Naive thymus-derived CD4-positive, alpha-beta T cell (primary cell): ENCODE measurements at places on chromosomes 7 and 10.

DNA sequence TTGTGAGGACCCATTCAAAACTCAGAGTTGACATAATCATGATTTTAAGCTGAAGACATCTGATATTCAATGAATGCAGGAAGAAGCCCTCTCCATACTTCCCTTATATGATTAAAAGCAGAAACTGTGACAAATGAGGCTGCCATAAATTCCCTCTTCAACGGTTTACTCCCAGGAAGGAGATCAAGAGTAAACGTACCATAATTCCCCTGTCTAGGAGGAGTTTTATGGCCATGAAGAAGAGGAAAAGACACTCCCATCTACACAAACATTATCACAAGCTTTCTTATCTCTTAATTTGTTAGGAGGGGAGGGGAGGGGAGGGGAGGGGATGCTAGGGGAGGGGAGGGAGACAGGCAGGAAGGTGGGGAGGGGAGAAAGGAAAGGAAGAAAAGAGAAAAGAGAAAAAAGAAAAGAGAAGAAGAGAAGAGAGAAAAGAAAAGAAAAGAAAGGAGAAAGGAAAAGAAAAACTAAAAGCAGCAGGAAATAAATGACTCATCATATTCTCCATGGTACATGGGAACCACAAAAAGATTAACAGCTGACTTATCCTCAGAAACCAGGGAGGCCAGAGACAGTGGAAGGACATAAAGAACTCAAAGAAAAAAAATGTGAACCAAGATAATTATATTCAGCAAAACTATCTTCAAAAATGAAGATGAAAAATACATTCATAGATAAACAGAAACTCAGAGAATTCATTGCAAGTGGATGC, 121.6 kb downstream of the ALOX5 start:
- no peak for DNase-seq

GRCh38 chr10:90602862-90603610, 254.8 kb downstream of the HTR7 start:
- DNase-seq: no peak

- DNase-seq: no peak
Measured at GRCh38 chr7:32412471-32412870, 77.7 kb downstream of the LSM5 start.

DNA sequence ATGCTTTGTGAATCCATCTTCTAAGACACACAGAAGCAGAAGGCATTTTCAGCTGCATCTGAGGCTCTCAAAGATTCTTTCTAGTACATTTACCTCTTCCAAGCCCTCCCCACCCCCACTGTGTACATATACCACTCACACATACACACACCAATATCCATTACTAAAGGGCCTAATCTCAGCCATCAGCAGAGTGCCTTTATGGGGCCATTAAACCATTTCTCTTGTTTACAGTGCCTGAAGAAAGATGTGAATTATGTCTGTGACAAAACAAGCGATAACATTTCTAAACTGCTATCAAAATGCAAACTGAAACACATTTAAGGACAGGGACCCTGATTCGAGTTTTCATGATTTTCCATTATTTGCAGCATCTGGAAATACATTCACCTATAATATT, 40.0 kb downstream of the ETV1 start:
- DNase-seq: no peak

DNA sequence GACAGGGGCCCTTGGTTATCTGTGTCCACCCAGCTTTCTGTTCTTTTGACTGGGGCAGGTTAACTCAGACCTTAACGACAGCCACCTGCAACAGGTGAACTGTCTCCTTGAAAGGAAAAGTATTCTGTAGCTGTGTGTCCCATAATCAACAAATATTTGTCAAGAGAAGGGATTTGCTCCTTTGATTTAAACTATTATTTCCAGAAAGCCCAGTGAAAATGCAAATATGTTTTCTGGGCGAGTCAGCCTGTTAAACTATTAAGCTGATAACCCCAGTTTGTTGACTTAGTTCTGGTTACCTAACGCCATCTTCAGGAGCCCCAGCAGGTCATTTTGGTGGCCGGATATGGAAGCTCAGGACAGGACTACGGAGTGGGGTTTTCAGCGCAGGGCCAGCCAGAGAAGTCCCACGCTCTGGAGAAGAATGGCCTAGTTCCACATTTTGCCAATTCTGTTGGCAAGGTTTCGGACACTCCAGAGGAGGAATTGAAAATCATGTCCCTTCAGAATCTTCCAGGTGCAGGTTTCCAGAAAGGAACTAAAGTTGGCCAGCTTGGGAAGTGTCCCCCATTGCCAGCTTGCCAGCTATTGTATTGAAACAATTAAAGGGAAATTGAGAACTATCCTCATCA, 54.5 kb downstream of the ADRA2A start:
- DNase-seq: no peak

DNA sequence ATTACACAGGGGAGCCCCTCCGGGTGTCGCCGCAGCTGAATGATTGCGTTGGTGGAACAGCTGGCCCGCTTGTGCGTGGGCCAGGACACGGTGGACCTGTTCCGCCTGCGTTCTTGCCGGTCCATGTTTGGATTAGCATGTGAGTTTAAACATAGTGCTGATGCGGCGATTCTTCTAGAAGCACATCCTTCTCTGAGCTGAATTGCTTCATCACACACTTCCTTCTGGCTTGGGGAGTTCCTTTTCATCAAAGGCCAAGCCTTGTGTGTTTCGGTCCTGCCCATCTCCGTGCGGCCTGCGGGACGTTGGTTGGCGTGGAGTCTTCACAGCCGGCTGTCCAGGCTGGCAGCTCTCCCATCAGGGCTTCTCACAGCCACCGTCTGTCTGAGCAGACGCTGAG, 45.5 kb upstream of the SLC29A4 start:
- no peak for DNase-seq

DNA sequence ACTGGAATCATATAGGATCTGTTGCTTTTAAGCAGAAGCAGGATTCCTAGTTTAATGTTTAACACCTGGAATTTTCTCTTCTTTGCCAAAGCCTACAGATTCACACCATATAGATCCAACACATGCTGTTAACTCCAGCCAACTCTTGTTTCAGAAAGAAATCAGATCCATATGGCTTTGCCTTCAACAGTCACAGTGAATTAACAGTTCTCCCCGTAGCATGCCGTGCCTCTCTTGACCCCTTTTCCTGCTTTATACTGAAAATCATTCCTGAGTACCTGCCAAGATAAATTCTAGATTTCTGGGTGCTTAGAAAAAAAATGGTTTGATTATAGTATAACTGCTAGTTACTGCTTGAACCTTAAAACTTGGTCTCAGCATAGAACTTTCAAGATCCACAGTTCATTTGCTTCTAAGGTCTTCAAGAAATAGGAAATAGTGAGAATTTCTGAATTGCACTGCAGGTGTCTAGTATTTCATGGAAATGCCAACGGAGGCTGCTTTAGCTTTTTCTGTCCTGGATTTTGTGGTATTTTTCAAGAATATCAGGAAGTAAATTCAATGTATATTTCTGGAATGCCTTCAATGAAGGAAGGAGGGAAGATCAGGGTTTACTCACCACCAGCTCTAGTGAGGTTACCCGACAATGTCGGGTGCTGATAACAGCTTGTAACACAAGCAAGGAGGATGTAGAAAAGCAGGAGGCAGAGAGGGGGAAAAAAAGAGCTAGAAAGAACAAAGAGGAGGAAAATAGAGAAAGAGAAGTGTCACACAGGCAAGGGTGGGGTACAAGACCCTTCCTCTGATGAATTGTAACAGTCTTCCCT, 6.6 kb downstream of the AASS start:
- no peak for DNase-seq

DNA sequence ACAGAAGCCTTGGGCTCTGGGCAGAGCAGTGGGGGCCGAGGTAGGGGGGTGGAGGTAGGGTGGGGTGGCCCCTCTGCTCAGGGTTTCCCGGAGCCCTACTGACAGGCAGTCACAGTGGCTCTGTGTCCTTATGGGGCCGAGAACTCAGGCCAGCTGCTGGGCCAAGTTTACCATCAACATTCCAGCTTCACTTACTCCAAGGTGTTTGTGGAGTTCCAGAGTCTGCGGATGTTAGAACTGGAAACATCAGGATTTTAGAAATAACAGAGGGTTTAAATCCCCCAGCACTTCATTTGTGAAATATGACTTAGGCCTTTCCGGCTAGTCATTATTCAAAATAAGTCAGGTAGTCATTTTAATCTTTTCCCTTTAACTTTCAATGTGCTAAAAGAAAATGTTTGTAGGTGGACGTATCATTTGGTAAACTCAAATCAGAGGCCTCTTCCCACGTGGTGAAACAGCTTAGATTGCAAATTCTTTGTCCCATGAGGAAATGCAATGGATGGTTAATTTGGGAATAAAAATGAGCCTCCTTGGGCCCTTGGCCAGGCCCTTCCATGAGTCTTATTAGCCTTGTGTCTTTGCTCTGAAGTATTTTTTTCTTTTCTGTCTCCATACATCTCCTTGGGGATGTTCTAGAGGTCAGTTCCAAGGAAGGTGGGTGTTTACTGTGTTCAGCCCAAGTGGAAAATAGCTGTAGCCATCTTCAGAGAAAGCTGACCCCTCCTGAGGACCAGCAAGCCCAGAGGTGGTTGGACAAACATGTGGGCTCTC, 99.6 kb upstream of the BTBD16 start:
- no peak for DNase-seq

DNA sequence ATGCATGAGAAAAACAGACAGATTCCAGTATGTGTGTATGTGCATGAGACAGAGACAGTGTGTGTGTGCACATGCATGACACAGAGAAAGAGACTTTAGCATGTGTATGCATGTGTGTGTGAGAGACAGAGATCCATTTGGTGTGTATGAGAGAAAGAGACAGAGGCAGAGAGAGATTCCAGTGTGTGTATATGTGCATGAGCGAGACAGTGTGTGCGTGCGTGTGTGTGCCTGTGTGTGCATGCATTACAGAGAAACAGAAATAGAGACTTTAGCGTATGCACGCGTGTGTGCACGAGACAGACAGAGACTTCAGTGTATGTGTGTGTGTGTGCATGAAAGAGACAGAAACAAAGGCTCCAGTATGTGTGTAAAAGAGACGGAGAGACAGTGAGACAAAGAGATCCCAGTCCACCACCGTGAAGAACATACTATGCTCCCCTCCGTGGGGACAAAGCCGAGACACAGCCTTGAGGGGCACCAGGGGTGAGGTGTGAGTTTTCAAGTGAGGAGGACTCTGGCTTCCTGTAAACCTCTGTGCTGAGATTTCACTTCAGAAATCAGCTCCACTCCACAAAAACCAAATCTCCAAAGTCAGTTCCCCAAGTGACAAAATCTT, 188.9 kb downstream of the GRID1 start:
- no peak for DNase-seq

DNA sequence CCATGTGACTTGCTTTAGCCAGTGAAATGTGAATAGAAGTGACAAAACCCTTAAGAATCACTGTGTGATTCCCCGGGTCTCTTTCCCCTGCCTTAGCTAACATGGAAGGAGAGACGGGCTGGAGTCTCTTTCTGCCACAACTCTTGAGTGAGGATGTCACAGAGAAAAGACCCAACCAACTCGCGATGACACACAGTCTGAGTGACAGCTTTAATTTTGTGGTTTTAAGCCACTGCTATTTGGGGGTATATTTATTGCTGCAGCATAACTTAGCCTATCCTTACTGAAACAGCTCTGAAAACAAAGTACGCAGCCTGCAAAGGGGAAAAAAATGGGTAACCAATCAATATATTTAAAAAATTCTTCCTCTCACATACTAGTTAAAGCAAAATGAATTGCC, 319.4 kb downstream of the CALN1 start:
- DNase-seq: no peak

DNA sequence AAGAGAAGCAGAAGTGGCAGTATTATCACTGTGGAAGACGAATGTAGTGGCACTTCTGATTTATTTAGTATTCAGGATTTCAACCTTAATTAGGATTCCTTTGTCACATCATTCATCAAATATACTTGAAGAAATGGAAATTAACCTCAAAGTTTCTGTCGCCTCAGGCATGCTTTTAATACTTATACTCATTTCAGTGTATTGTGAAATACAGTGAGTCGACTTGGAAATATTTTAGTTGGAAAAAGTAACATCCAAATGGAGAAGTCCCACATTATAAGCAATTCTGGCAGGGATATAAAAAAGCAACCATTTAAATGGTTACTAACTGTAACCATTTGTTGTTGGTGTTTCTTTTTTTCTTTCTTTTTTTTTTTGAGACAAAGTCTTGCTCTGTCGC, 648.8 kb downstream of the ARL4A start:
- DNase-seq: no peak

- DNase-seq: no peak
Measured at GRCh38 chr7:116724560-116725231, 52.7 kb downstream of the MET start.

- DNase-seq: no peak
Measured at GRCh38 chr10:13978533-13979115, 352.1 kb downstream of the FRMD4A start.

- DNase-seq: no peak
Measured at GRCh38 chr7:99860281-99861127, 16.3 kb downstream of the OR2AE1 start.

GRCh38 chr7:154178895-154179294, 126.7 kb downstream of the DPP6 start:
- no peak for DNase-seq

DNA sequence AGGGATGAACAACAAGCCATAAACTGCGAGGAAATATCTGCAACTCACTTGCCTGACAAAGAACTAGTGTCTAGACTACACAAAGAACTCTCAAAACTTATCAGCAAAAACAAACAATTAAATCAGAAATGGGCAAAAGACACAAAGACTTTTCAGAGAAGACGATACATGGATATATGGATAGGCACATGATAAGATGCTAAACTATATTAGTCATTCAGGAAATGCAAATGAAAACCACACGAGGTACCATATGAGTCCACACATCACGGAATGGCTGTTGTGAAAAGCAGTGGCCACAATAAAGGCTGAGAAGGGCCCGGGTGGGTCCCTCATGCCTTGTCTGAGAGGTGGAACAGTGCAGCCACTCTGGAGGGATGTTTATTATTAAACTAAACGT, 267.8 kb downstream of the WDR37 start:
- DNase-seq: no peak

DNA sequence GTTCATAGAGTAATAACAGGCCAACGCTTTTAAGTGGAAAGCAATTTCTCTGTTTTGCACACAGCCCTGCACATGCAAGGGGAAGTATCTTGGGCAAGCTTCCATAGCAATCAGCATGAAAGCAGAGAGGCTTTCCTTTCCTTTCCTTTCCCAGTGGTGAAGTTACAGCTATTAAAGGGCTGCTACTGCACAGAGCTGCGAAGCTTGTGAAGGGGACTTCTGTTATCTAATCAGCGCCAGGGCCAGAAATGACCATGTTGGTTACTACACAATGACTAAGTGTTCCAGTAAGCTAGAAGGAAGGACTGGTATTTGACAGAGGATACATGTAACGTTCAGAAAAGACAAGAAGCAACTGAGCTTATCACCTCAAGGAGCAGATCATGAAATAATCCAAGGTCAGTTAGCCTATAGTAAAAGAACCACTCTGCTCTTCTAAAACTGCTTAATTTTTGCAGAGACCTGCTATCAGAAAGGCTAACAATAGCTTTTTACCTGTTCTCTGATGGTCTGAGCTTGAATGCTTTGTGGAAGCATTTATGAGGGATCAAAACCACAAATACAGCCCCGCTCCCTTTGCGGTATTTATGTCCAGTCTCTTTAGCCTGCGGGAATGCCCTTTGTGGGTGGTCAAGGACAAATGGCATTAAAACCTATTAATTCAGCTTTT, 45.9 kb downstream of the SGMS1 start:
- no peak for DNase-seq
